Mammary epithelial cell (primary cell): ENCODE measurements at places on chromosomes 11 and 22.
A peak's percentile ranks its signal among the peaks of the same experiment; 100 is the strongest.

GRCh38 chr11:82978422-82979099, 77.0 kb downstream of the DDIAS start:
- peak; percentile 89 for DNase-seq

DNA sequence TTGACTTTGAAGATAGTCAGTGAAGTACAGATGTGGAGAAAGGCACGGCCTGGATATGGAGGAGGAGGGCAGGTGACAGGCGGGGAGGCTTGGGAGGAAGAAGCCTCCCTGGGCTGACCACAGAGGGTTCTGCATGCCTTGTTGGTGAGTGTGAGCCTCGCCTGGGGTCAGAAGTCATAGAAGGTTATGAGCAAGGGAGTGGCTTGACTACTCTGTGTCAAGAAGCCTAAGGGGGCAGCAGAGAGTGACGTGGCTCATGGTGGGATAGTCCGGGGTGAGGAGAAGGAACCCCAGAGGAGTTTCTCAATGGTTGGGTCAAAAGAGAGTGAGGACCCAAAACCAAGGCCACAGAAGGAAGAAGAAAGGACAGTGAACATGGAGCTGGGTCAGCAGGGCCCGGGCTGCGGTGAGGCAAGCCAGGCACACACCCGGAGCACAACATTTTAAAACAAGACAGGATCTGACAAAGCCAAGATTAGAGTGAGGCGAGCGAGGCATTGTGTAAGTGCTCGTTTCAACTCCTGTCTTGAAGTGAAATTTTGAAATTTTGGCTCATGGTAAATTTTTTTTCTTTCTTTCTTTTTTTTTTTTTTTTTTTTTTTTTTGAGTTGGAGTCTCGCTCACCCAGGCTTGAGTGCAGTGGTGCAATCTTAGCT, 31.9 kb downstream of the PDGFB start:
- DNase-seq = peak; percentile 62

GRCh38 chr11:15641271-15642045, 526.7 kb downstream of the INSC start:
- DNase-seq = no peak

- DNase-seq = no peak
Observed at GRCh38 chr11:35393098-35393497, 26.3 kb downstream of the SLC1A2 start.

DNA sequence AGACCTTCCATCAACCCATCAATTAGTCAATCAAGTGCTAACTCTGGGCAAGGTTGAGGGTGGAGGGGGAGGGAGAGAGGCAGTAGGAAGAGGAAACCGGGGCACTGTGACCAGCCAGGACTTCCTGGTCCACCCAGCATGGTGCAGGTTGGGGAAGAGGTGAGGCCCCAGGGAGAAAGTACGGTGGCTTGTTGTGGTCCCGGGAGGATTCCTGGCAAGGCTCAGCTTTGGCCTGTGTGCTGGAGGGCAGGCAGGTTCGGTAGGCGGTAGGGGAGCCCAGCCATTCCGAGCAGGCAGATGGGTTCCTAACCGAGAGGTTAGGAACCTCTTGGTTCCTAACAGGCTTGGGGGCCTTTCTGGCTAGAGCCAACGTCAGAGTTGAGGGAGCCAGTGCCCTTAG, 10.8 kb downstream of the ST14 start:
- no peak for DNase-seq

GRCh38 chr11:114442536-114442935, 3.3 kb downstream of the REXO2 start:
- DNase-seq = no peak

- DNase-seq = no peak
Observed at GRCh38 chr22:24290459-24290858, 19.8 kb downstream of the SPECC1L start.

DNA sequence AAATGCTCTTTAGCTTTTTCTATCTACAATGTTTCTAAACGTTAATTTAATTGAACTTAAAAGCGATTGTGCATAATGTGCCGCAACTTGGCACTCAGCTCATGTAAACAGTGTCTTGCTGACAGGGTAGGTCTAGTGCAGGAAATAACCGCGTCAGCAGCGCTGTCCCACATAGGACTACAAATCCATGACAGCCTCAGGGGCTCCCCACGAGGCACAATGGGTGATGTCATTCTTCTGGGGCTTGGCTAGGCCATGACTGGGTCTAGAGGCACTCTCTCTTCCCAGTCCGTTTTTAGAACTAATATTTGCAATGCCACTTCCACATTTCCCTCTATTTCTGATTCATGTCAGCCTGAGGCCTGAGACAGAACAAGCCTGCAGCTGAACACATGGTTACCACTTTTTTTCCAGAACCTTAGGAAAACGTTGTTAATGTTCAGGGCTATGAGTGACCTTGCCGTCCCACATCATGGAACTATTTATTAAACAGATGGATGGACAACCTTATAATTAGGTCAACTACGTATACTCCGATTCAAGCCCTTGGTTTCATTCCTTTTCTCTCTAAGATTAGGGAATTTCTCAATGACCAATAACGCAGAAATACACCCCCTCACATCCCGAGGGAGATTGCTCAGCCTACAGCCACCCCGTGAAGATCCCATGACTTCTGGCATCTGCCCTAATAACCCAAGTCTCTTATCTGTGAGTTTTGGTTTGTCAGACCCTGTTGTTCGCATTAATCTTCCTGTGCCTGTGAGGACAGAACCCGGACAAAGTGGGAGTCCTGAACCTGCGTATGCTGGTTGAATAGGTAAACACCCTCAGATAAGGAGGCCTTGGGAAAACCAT, 19.4 kb upstream of the SNX32 start:
- DNase-seq = no peak

DNA sequence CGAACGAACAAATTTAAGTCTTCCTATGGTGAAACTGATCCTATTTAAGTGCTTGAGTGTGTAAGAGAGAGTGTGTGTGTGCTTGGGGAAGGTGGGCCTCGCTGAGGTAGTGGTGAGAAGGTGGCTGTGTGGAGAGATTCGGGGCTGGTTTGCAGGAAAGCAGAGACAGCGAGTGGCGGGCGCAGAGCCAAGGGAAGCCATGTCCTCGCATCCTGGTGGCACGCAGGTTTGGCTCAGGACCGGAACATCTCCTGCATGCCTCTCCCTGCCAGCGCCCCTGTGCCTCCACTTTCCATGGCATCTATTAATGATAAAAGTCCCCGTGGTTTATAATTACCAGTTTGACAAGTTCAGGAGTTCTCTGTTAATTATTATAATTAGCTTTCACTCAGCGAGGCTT, 383.1 kb upstream of the CADM1 start:
- no peak for DNase-seq

DNA sequence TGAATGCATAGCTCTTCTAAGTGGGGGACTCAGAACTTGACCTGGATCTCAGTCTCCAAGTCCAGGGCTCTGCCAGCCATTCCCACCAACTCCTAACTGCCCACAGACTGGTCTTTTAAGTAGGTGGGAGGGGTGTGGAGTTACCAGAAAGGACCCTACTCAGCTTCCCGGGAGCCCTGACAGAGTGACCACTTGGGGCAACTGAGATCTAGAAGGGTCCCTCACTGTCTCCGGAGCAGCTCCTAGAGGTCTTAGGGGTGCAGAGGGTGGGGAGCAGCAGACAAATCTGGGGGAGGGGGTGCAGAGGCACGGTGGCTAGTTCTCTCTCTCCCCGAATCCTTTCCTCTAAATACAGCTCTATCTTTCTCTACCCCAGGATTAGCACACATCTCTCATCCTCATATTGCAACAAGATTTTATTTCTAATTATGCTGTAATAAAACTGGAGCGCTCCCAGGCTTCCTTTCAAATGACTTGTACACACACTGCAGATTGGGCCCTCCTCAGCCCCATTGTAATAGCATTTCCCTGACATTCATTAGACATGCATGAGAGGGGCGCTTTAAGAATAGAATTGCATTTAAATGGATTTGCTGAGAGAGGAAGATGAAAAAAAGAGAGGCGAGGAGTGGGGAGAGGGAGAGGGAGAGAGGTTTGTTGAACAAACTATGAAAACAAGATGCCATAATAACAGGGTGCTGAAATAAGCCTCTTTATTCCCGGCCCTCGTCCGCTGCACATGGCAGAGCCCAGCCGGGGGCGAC, 219.0 kb downstream of the CEP164 start:
- no peak for DNase-seq

DNA sequence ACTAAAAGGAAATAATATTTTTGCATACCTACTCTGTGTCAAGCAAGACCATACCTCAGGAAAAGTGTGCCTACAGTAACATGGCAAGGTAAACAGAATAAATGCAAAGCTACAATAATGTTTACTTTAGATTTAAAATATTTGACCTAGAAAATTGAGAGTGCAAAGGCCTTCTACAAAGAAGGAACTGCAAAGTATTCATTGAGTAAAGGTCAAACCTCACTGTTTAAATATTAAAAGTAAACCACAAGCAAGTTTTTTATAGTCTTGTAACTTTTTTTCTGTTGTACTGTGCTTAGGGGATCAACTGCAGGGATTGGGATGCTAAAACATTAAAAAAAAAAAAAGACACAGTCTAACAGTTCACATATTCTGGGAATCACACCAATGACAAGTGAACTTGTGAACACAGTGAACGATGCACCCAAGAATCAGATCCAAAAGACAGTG, 48.8 kb downstream of the CWF19L2 start:
- DNase-seq = no peak
